Heart left ventricle (tissue), 16 donors: ENCODE measurements at places on chromosomes 13 and 19. TPM values are rescaled to one million over a fixed set of nuclear protein-coding genes. Genes with fewer than 3 reads are reported as not detected.

- H3K36me3 ChIP-seq = no peaks in the 10 kb centered on the region
- no peak overlapping the region for H3K4me3 ChIP-seq
- H3K4me1 ChIP-seq = no peaks in the 10 kb centered on the region
- no peak for DNase-seq
- no peak overlapping the region for H3K27ac ChIP-seq
- no peaks in the 10 kb centered on the region for H3K27me3 ChIP-seq
Measured at GRCh38 chr13:96248103-96248502, 158.2 kb downstream of the HS6ST3 start.

- DNase-seq = no peak
- peaks cover 9% of the 10 kb centered on the region for H3K27me3 ChIP-seq
- peak overlapping the region; percentile 66 for H3K4me3 ChIP-seq
- H3K27ac ChIP-seq = peak overlapping the region; percentile 82
- peaks cover 2% of the 10 kb centered on the region for H3K4me1 ChIP-seq
Measured at GRCh38 chr19:2494084-2494446, 18.1 kb downstream of the GADD45B start.

DNA sequence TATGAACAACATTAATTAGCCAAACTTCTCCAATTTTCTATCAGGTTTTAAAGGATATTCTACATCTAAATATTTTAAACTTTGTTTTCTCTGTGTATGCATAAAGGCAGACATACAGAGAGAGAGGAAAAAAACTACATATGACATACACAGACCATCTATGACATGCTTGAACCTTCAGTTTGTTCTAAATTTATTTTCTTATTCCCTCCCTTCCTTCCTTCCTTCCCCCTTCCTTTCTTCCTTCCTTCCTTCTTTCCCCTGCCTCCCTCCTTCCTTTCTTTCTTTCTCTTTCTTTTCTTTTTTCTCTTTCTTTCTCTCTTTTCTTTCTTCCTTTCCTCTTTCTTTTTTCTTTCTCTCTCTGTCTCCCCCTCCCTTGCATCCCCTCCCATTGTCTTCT, 35.8 kb upstream of the CD70 start:
- H3K27me3 ChIP-seq = no peaks in the 10 kb centered on the region
- no peaks in the 10 kb centered on the region for H3K36me3 ChIP-seq
- H3K4me1 ChIP-seq = no peaks in the 10 kb centered on the region
- no peak for DNase-seq

- peak; percentile 14 for DNase-seq
- no peaks in the 10 kb centered on the region for H3K27me3 ChIP-seq
- no peak overlapping the region for H3K27ac ChIP-seq
- peaks cover 33% of the 10 kb centered on the region for H3K36me3 ChIP-seq
- H3K4me1 ChIP-seq = peaks cover 12% of the 10 kb centered on the region
Measured at GRCh38 chr19:17491287-17491686, 20.2 kb upstream of the PGLS start.

NOTCH3 gene
- polyA plus RNA-seq = 16.7 TPM

SIGLEC12 gene
- 0.15 TPM for polyA plus RNA-seq

DNA sequence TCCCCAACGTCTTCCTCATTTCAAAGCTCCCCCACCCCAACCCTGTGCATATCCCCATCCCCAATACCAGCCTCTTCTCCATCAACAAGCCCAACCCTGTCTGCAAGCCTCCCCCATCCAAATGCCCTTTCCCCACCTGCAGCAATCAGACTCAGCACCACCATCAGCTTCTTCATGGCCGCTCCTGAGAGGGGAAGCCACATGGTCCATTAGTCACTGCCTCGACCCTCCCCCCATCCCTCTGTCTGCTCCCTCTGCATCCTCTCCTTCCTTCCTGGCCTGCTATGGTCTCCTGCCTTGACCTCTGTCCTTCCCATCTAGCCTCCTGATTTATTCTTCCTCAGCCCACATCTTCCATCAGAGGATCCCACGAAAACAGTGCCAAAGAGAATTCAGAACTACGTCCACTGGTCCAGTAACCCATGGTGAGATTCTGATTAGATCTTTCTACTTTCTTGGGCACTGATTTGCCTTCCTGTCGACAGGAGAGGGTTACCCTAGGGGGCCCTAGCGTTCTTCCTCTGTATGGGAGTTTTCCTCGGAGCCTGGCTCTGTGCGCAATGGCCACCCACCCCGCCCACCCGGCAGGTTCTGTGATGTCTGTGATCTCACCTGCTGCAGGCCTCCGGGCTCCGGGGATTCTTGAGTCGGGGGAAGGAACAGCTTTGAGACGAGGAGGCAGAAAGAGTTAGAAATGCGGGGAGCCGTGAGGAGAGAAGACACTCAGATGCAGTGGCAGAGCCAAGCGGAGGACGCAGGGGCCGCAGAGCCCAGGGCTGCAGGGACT, 1.3 kb downstream of the KLK6 start:
- no peak overlapping the region for H3K4me3 ChIP-seq
- H3K27me3 ChIP-seq = peaks cover 9% of the 10 kb centered on the region
- no peak for DNase-seq
- H3K36me3 ChIP-seq = no peaks in the 10 kb centered on the region
- no peak overlapping the region for H3K27ac ChIP-seq

PALM gene
- 23.8 TPM for polyA plus RNA-seq

SHISA2 gene
- 0.11 TPM for polyA plus RNA-seq

GRCh38 chr19:53894707-53895106, 12.7 kb downstream of the PRKCG start:
- no peak overlapping the region for H3K27ac ChIP-seq
- H3K27me3 ChIP-seq = peaks cover 45% of the 10 kb centered on the region
- H3K4me1 ChIP-seq = no peaks in the 10 kb centered on the region
- no peaks in the 10 kb centered on the region for H3K36me3 ChIP-seq
- no peak overlapping the region for H3K4me3 ChIP-seq
- no peak for DNase-seq

DNA sequence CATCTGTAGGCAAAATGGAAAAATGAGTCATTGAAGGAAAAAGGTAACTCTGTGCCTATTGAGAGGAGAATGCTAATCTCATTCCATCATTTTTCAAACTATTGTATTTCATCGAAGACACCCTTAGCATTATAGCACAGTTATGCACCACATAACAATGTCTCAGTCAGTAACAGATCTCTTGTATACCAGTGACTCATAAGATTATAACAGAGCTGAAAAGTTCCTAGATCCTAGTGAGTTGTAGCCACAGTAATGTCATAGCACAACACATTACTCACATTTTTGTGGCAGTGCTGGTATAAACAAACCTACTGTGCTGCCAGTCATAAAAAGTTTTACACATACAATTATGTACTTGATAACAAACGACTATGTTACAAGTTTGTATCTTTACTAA, 1077.6 kb downstream of the DIAPH3 start:
- no peak overlapping the region for H3K27ac ChIP-seq
- no peaks in the 10 kb centered on the region for H3K36me3 ChIP-seq
- DNase-seq = no peak
- H3K4me3 ChIP-seq = no peak overlapping the region

- no peak overlapping the region for H3K4me3 ChIP-seq
- H3K36me3 ChIP-seq = no peaks in the 10 kb centered on the region
- no peaks in the 10 kb centered on the region for H3K4me1 ChIP-seq
- DNase-seq = no peak
Measured at GRCh38 chr13:99150575-99151361, 49.9 kb upstream of the UBAC2 start.

DNA sequence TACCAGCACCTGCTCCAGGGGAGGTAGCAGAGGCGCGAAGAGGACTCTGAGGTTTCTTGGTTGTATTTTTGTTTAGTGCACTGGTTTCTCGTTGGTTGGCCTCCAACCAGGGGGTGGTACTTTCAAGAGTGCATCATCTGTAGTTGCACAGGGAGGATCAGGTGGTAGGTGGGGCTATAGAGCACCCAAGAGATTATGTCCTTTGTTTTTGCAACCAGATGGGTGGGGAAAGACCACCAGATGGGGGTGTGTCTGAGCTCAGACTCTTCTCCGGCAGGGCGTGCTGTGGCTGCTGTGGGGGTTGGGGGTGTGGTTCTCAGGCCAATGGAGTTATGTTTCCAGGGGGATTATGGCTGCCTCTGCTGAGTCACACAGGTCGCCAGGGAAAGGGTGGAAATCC, 254.4 kb upstream of the KLF12 start:
- no peak overlapping the region for H3K27ac ChIP-seq
- no peaks in the 10 kb centered on the region for H3K4me1 ChIP-seq
- no peaks in the 10 kb centered on the region for H3K36me3 ChIP-seq
